Esophagus squamous epithelium (tissue), 5 donors: ENCODE measurements at places on chromosomes 13 and 19.

DNA sequence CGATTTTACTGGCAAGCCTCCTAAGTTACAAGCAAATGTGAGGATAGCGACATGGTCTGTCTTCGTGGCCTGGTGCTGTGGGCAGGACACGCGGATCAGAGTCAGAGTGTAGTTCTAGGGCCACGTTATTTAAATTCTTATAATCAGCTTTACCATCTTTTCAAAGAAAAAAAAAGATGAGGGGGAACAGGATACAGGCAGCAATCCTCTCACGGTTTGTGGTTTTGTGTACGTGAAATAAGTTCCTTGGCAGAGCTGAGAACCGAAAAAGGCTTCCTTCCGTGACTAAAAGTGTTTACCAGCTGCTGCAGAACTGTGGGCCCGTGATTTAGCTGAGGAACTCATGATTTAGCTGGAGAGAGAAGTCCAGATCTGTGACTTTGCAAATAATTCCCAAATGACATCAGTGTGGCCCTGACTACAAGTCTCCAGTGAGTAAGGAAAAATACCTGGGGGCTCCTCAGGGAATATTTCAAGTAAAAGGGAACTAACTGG is 27.2 kb downstream of the RCBTB2 start:
- DNase-seq, result no peak

GRCh38 chr13:59710996-59711701 is 452.6 kb downstream of the DIAPH3 start:
- no peak for DNase-seq

- DNase-seq, result no peak
Observed at GRCh38 chr19:7069904-7070226, 362 bp downstream of the ZNF557 start.

DNA sequence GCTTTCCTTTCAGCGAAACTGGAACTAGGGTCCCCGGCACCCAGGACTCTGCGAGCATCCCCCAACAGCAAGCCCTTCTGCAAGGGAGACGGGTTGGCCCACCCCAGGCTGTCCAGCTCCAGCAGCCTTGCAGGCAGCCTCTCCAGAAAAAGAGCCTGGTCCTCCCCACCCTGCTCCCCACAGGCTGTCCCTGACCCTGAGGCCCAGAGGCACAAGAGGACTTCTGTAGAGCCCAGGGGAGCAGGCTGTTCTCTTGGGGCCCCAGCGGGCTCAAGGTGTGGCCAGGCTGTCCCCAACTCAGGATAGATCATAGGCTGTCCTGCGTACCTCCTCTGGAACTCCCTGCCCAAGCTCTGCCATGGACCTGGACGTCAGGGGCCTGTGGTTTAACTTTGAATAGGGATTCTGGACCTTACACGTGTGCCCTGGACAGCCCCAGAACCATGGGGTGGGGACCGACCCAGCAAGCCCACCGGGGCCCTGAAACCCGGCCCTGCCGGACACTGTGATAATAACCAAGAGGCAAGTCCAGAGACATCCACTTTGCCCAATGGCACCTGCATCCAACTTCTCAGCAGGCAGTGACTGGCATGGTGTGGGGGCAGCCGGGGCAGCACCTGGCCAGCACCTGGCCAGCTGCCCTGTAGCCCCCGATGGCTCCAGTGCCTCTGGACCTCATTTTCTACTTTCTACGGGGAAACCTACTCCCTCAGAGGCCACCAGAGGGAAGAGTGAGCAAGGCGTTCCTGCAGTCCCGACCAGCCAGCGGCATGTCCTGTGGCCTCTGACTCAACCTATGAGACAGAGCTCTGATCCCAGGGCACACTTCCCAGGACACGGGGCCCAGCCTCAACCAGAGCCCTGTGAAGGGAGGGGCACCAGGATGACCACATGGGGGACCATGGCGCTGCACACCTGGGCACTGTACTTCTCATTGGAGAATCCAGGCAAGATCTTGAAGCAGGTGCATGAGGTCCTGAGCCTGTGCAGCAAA is 50.9 kb upstream of the TPM4 start:
- no peak for DNase-seq

- DNase-seq, result no peak
Observed at GRCh38 chr19:1533510-1534150, 9.8 kb downstream of the PLK5 start.

DNA sequence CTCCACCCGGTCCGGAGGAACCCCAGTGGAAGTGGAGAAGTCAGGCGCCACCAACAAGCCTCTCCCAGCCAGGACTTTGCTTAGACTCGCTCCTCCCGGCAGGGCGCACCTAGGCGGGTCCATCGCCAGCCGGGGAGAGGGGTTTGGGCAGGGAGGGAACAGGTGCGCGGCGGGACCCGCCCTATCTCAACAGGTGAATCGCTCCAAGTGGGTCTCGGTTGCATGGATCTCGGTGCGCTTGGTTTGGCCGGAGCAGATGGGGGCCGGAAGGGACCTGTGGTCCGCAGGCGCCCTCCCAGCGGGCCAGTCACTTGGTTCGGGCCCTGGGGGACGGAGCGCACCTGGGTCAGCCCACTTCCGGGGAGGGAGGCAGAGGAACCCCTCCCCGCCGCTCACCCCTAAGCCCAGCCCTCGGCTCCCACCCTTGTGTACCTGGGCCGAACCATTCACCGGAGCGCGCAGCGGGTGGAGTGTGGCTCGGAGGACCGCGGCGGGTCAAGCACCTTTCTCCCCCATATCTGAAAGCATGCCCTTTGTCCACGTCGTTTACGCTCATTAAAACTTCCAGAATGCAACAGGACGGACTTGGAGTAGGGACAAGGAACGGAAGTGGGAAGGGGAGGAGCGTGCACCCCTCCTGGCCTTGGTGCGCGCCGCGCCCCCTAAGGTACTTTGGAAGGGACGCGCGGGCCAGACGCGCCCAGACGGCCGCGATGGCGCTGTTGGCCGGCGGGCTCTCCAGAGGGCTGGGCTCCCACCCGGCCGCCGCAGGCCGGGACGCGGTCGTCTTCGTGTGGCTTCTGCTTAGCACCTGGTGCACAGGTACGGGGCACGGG is at the start of gene LSR:
LSR (plus strand) TSS at position 693 of the 836 bp plus-strand sequence; CDS start at position 714, 21 bp downstream.
- no peak for DNase-seq

DNA sequence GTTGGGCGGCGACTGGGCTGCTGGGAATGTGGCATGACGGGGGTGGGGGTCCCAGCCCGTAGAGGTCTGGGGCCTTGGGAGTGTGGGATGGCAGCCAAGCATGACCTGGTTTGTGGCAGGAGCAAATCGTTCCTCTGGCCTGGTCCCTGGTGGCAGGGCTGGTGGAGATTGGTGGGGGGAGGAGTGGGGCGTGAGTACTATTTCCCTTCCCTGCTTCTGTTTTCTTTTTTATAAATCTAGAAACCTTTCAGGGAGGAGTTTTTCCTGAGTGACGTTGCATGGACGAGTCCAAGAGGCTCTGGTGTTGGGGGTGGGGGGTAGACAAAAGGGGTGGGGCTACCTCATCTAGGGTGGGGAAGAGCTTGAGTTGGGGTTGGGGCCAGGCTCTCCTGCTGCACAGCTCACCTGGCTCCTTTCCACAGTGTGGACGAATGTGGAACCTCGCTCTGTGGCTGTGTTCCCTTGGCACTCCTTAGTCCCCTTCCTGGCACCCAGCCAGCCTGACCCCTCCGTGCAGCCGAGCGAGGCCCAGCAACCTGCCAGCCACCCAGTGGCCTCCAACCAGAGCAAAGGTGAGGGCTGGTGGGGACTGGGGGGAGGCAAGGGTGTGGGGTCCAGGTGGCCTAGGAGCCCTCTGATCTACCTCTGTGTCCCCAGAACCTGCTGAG is 15.4 kb upstream of the PRR19 start:
- no peak for DNase-seq

- no peak for DNase-seq
Observed at GRCh38 chr19:19366434-19367396, 38.8 kb upstream of the GATAD2A start.

DNA sequence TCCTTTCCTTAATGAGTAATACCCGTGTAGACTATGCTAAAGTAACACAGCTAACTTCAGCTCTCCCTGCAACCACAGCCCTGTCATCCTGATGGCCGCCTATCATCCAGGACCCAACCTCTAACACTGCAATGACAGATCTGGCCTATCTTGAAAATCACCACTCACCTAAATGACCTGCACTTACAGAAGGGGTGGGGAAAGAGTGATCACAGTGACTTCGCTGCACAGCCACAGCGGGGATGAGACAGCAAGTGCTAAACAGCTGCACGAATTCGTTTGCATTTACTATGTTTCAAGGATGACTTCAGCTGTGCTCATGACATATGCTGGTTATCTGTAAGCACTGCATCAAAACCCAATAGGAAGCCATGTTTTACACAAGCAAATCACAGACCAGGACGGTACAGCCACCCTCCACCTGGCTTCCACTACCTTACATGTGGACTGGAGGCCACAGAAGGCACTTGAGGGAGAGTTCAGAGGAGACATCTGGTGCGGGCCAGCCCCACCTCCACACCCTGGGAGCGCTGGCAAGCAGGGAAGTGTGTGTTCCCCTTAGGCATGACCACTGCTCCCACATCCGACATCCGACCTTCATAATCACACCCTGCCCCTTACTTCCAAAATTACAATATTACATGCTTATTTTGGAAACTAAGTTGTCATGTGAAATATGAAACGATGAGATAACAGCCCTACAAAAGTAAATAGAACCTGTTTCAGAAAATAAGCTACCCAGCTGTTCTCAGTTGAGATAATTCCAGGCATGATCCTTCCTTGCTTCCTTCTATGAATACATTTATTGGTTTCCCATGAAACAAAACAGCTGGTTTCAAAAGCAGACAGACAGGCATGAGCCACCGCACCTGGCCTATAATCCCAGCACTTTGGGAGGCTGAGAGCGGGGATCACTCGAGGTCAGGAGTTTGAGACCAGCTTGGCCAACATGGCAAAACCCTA is 95.7 kb downstream of the STK24 start:
- DNase-seq, result no peak

- DNase-seq, result no peak
Observed at GRCh38 chr13:113646921-113647340, 11.1 kb downstream of the ATP4B start.

GRCh38 chr19:18310966-18311365 is 11.9 kb downstream of the LSM4 start:
- no peak for DNase-seq

- DNase-seq, result no peak
Observed at GRCh38 chr13:41511827-41512226, 54.5 kb downstream of the RGCC start.

GRCh38 chr13:99347335-99347878 is 40.2 kb upstream of the GPR183 start:
- DNase-seq, result no peak

- DNase-seq, result no peak
Observed at GRCh38 chr19:2808129-2808941, 11.3 kb upstream of the ZNF554 start.

DNA sequence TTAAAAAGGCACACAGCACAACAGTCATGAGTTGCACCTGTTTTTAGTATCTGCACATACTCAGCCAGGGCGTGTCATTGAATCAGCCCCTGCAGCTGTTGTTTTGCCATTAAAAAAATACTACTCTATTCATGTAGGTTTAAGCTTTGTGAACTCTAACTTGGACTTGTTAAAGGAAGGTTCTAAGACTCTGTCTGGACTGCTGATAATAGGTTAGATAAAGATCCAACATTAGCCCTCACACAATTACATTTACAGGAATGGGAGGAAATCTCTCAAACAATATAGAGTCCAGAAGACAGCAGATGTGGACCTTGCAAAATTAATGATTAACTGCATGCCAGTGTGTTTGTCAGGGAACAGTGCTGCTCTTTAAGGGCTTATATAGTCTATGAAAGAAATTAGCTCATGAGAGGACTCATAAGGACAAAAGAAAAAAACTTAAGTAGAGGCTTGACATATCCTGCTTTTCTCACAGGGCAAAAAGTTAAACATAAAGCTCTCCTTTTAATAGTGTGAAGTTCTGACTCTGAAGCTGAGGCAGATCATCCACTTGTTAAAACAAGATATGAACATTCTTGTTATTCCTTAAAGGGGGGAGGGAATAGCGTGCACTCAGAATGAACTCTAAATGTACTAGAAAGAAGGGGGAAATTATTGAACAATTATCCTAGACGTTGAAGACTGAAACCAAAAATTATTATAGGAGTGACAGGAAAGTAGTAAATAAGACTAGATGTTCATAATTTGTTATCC is 243.6 kb downstream of the NDFIP2 start:
- DNase-seq, result no peak

- DNase-seq, result no peak
Observed at GRCh38 chr13:93794197-93794885, 567.7 kb downstream of the GPC6 start.

GRCh38 chr19:45477186-45477585 is 9.4 kb downstream of the FOSB start:
- no peak for DNase-seq

DNA sequence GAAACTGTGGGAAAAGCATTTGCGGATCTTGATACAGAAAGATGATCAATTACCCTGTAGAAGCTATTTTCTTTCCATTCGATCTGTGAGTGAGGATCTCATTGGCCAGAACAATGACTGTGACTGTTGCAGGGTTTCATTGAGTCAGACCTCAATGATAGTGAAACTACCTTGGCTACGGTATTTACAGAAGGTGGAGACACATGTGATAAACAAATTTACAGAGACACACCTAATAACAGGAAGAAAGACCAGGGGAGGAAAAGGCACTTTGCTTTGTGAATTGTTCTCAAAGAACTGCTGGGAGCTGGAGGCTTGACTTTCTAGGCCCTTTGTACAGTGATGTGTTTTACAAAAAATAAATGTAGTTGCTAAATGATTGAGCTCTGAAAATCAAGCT is 19.9 kb upstream of the ARGLU1 start:
- no peak for DNase-seq

- no peak for DNase-seq
Observed at GRCh38 chr19:10669246-10669645, 15.1 kb downstream of the ILF3 start.

DNA sequence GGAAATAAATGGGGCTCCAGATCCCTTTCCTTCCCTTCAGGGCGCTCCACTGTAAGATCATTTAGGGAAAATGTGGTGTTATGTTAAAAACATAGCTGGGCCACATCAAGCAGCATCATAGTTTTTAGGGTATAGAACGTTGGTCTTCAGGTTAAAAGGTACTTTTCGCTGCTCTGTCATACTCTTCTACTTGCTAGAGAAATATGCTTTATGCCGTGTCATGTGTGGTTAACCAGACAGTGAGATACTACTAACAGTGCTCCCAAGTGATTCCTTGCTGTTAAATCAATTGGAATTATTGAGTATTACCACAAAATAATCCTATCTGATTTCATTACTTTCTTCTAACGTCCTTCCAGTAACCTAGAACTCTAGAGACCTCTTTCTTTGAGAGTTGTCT is 1.1 kb upstream of the NDFIP2 start:
- no peak for DNase-seq

DNA sequence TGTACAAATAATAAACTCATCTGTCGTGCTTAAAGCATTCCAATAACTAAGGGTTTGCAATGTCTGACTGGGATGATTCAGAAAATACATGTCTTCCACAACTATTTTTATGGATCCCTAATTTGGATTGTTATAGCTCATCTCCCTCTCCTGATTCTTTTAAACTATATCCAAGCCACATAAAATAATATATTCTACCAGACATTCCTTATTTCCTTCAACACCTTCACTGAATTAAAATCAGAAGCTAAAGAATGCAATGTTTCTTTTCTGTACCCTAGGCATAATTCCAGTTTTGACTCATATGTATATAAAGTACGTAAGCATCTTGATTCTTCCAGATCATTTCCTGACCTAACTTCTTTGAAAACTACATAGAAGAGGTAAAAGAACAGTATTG is 420.4 kb downstream of the EFNB2 start:
- no peak for DNase-seq
